ENCODE measurements at places on chromosomes 5 and 9.

DNA sequence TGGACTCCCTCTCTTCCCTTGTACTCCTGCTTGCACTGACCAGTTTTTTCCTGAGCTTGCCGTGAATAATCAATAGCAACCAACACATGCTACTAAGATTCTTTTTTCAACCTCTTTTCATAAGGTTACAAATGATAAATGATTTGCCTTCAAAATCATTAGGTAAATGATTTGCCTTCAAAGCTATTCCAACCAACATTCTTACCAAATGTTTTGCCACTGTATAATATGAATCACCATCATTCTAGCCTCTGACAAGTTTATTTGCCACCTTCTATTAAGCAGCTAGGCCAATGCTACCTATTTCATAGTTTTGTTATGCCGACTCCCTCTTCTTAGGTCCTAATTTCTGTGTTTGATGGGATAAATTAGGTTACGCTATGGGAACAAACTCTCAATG lies 385.1 kb downstream of the DTWD2 start:
- DNase-seq, result no peak

- no peak for DNase-seq
Observed at GRCh38 chr9:28234894-28235277, 661.6 kb upstream of the C9orf72 start.

- no peak for DNase-seq
Observed at GRCh38 chr9:82993856-82994605, 68.9 kb downstream of the RASEF start.

GRCh38 chr5:139740992-139741672 lies 54.5 kb upstream of the PSD2 start:
- no peak for DNase-seq

GRCh38 chr5:173919443-173919842 lies 31.3 kb downstream of the CPEB4 start:
- DNase-seq, result no peak

- no peak for DNase-seq
Observed at GRCh38 chr5:126531543-126532120, 63.4 kb downstream of the ALDH7A1 start.

Data from inflammatory macrophage treated with lipopolysaccharide for 4 hours (primary cell).